Activated CD4-positive, alpha-beta T cell treated with anti-CD3 and anti-CD28 coated beads for 36 hours (primary cell): ENCODE measurements at places on chromosomes 7 and 10.

DNA sequence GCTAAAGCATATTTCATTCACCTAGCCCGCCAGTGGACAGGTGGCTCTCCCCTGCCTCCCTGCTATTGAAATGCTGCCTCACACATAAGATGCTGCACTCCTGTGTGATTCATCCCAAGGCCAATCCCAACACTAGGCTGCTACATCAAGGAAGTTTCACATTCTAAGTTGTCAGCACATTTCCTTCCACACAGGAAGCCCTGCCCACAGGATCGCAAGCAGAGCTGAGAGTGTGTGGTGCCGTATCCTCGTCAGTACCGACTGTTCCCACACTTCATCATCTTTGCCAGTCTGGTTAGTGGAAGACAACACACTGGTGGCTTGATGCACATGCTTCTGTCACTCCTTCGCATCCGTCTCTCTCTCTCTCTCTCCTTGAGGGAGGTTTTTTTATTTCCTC lies 194.3 kb upstream of the PPP2R2D start:
- no peak for DNase-seq

GRCh38 chr10:97778452-97779302 lies 6.9 kb upstream of the SFRP5 start:
- DNase-seq: no peak

- no peak for DNase-seq
Observed at GRCh38 chr10:68697106-68697505, 23.9 kb upstream of the CCAR1 start.

- no peak for DNase-seq
Observed at GRCh38 chr7:155889636-155890511, 77.6 kb upstream of the SHH start.

DNA sequence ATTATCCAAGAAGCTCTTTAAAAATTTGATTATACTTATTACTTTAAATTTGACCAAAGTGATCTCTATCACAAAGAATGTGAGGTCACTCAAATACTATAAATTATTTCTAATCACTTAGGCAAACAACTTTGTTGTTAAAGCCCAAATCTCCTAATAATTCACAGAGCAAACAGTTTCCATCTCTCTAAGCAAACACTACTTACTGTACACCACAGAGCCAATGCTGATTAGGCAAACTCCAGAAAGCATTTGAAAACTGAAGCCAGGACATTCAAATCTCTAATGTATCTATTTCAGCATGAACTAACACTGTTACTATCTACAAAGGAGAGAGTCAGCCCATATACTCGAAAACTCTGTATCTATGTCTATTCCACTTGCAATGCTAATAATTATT lies 107.1 kb downstream of the RNF32 start:
- DNase-seq: no peak

GRCh38 chr10:34520084-34520483 lies 295.0 kb downstream of the PARD3 start:
- no peak for DNase-seq

- no peak for DNase-seq
Observed at GRCh38 chr10:44902941-44903545, 8.1 kb upstream of the TMEM72 start.

DNA sequence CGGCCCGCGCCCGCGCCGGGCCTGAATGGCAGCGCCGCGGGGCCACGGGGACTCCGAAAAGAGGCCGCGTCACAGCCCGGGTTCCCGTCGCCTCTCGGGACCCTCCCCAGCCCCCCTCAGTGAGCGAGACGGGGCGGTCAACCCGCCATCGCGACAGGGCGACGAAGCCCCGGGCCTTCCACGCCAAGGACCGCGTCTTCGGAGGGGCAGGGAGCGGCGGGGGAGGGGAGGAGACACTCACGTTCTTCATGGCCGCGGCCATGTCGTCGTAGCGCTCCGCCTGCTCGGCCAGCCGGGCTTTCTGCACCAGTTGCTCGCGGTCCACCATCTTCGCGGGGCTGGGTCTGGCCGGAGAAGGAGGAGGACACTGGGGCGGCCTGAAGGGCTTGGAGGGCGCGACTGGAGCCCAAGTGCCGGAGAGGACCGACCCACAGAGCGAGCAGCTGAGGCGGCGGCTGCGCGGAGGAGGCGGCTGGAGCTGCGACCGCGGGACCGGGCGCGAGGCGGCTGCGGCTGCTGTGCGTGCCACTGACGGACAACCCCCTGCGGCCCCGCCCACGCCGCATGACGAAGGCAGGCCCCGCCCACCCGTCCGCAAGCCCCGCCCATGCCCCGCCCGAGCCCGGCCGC lies at the start of gene YWHAG:
Gene YWHAG, minus strand, starts transcription at position 511 of the 630 bp plus-strand sequence. Its CDS starts 183 bp downstream, at position 328.
- DNase-seq: peak; percentile 95

- DNase-seq: no peak
Observed at GRCh38 chr7:155459700-155460461, 2.0 kb downstream of the EN2 start.

DNA sequence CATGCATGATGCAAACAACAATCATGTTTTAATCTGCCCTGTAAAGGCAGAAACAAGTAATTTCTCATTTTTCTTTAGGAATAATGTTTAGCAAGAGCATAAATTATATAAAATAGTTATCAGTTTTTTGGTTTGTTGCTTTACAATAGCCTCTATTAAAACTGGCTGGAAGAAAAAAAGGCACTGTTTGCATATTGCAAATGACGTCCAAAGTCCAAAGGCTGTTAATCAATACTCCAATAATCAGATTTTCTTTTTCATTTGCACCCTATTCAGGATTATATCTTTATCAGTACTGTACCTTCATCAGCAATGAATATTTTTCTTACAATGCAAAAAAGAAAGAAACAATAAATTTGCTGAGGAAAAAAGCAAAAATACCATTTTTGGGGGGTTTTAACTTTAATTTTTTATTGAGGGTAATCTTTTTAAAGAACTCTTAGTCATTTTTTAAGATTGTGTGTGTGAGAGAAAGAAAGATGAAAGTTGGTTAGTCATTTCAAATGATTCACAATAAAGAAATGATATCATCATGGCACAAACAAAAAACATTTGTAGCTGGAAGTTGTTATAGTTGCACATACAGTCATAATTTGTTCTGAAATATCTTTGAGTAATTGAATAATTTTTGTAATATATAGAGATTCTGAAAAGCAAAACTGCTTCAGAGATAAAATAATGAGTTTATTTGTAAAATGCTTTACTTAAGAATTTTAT lies 44.4 kb upstream of the AKR1C2 start:
- DNase-seq: no peak
